Subcutaneous preadipocyte (primary cell): ENCODE measurements at places on chromosomes 2 and 18. TPM values are rescaled to one million over a fixed set of nuclear protein-coding genes. Genes with fewer than 3 reads are reported as not detected.

Gene TBR1
- total RNA-seq, result under 0.01 TPM in 2 replicates

Gene CRYGD
- not detected in 2 replicates for total RNA-seq

Gene TCF7L1
- 1.8 and 2.2 TPM in 2 replicates for total RNA-seq

Gene C2orf92
- total RNA-seq, result 2.6 and 4.7 TPM in 2 replicates

Gene PRSS56
- total RNA-seq, result not detected in 2 replicates

Gene SIX2
- 11.4 and 11.7 TPM in 2 replicates for total RNA-seq

Gene VWC2L
- total RNA-seq, result not detected in 2 replicates

Gene UGT1A10
- not detected in 2 replicates for total RNA-seq

Gene TLX2
- under 0.01 TPM in 1 of 2 replicates, not detected in the other for total RNA-seq

Gene EMILIN2
- total RNA-seq, result 14.7 and 21.1 TPM in 2 replicates

Gene ID2
- 26.6 and 31.6 TPM in 2 replicates for total RNA-seq

Gene SP140
- total RNA-seq, result under 0.01 TPM in 1 of 2 replicates, not detected in the other
